ENCODE measurements at places on chromosomes 7 and 10. TPM values are rescaled to one million over a fixed set of nuclear protein-coding genes. Genes with fewer than 3 reads are reported as not detected.

The CLDN3 gene
- total RNA-seq: 29.7 TPM

The GIMAP8 gene
- total RNA-seq: not detected

The EN2 gene
- not detected for total RNA-seq

The INHBA gene
- 8.9 TPM for total RNA-seq

The CDCA7L gene
- 47.7 TPM for total RNA-seq

The HOXA9 gene
- 104 TPM for total RNA-seq

The CFTR gene
- total RNA-seq: 0.29 TPM

The GDF2 gene
- not detected for total RNA-seq

The EPHA1 gene
- total RNA-seq: 14.4 TPM

The LRRC18 gene
- not detected for total RNA-seq

The GPER1 gene
- 0.81 TPM for total RNA-seq

The LIPF gene
- not detected for total RNA-seq

The HSPA12A gene
- total RNA-seq: 8.9 TPM

The SFTPA1 gene
- total RNA-seq: not detected

The CCL24 gene
- not detected for total RNA-seq

The TAS2R5 gene
- total RNA-seq: 0.35 TPM

The PLAU gene
- total RNA-seq: 970 TPM

The GATA3 gene
- total RNA-seq: 3.2 TPM

The PALD1 gene
- total RNA-seq: 3.5 TPM

The VIM gene
- total RNA-seq: 4,845 TPM

The PLA2G12B gene
- not detected for total RNA-seq

All from epithelial cell of proximal tubule (primary cell).